ENCODE measurements at places on chromosomes 3 and 15.
A peak's percentile ranks its signal among the peaks of the same experiment; 100 is the strongest.

DNA sequence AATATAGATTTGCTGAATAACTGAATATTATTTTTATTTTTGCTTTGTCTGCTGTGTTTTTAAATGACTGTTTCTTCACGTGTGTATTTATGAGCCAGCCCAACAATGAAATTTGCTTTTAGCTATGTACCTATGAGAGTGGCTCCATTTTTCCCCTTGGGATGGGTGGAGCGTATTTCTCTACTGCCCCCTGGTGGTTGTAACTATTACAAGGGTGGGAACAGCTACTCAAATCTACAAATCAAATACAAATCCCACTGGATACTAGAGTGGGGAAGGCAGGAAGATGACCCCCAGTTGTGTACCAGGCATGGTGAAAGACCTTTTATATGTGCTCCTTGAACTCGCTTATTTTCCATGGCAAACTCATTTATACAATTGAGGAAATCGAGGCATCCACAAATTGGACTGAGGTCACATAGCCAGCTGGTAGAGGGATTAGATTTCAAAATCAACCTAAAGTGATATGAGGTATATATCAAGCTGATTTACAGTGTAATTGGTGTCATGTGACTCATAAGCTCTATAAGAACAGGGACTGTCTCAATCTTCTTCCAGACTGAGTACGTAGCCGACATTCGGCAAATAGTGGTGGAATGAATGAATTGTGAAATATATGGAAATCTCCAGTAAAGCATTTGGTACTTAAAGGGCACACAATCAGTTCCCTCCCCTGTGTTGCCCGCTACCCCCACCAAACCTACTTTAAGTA is 69.5 kb upstream of the VEPH1 start:
- peak; percentile 29 for DNase-seq

- no peak for DNase-seq
These were observed 90.3 kb downstream of the TMEM212 start for GRCh38 chr3:171933441-171933840.

DNA sequence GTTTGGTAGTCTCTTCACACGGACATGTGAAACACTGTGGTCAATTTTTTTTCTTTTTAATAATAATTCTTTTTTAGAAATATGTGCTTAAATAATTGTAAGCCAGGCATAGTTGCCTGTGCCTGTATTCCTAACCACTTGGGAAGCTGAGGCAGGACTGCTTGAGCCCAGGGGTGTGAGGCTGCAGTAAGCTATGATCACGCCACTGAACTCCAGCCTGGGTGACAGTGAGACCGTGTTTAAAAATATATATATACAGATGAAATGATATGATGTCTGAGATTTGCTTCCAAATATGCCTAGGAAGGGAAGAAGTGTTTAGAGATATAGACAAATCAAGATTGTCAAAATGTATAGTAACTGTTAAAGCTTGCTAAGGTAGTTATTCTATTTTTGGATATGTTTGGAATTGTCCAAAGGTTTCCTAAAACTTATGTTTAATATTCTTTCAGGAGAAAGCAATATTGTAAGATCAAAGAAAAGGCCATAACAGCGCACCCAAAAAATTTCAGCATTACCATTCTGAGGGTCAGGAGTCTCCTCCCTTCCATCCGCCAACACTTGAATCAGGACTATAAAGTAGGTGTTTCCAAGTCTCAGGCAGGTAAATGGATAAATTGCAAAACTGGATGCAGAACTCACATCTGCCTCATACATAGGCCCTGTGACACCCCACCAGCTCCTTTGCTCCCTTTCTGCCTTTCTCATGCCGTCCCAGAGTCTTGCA is 532 bp upstream of the SELENOT start:
- DNase-seq, result no peak

DNA sequence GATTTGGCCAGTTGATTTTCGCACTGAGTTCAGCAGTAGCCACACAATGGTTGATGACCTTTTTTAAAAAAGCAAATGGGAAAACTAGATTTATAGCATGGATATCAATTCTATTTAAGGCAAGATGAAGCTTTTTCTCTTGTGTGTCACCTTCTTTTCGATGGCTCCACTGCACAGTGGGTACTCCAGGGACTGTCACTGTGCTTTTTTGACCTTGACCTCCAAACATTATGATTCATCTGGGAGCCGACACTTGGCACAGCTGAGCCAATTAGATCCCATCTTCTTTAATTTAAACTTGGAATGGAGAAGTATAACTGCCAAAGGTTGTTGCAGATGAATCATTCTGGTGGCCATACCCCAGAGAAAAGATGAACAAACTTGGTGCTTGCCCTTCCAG is 367.3 kb downstream of the EPHA6 start:
- DNase-seq, result no peak

DNA sequence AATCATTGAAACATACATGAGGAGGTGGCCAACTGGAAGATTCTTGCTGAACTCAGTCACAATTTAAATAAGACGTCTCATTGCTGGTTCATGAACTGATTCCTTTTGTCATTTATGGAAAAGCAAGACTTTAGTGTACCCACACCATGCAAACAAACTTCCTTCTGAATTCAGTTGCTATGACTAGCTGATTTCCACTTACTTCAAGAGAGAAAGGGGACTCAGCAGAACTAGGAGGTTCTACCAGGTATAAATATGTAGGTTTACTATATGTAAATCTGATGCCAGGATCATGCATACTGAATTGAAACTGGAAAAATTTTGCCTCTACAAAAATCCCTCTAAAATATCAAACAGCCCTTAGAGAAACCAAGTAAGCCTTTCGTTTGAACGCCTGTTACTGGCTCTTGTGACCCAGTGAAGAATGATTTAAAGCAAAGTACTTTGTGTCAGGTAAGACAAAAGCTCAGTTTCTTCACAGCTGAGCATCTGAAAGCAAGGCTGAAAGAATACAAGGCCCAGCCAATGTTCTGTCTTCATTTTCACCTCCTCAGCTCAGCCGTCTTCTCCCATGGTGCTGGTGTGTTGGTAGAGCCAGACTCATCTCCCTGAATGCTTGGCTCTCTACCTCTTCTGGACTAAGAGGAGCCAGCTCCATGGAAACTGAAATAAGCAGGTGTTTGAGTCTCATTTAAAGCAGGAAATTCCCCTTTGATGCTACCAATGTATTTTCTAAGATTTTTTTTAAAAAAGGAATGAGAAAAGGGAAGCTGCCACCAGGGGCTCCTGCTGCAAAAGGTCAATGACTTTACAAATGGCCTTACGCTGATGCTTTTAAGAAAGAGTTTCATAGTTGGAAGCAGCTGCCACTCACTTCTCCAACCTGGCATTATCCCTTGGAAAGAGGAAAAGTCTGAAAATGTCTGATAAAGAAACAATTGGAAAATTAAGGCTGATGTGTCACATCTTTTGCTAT is 301.6 kb downstream of the EFHB start:
- no peak for DNase-seq

- no peak for DNase-seq
These were observed 168.5 kb downstream of the FAM43A start for GRCh38 chr3:194854206-194854605.

GRCh38 chr15:49036650-49037545 is 9.3 kb downstream of the SECISBP2L start:
- no peak for DNase-seq

- no peak for DNase-seq
These were observed 9.7 kb upstream of the GATA2 start for GRCh38 chr3:128502712-128503111.

Data from germinal center (tissue), 1 donor.